ENCODE measurements at places on chromosomes 12 and 14.

DNA sequence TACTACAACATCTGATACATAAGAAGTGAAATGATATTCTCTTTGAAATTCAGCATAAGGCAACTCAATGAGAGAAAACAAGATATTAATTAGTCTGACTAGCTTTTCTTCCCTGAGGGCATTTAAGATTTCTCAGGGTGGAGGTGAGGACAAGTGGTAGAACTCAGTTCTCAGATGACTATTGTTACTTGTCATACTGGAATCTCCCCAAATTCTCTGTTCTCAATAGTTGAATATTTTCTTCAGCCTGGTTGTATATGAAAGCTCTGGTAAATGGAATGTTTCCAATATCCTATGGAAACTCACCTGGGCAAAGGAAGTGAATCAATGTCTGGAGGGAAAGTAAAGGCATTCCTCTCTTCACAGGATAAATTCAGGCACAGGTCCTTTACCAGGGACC, 18.2 kb upstream of the ITGA5 start:
- DNase-seq, result no peak

GRCh38 chr12:67512061-67512460, 136.5 kb upstream of the DYRK2 start:
- DNase-seq, result no peak

DNA sequence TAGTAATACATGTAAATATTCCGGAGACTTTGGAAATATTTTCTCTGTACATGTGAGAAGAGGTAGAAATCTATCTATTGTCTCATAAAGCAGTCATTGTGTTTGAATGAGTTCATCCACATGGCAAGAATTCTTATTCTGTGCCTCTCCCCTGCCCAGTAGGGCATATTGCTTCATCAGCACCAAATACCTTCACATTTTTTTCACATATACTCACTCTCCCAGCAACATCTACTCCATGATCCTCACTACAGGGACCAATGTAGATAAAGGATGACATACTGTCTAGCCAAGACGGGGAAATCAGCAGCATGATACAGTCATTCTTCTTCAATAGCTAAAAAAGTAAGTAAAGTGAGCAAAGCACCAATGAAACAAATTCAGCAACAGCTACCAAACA, 1.3 kb upstream of the TAS2R14 start:
- DNase-seq, result no peak

DNA sequence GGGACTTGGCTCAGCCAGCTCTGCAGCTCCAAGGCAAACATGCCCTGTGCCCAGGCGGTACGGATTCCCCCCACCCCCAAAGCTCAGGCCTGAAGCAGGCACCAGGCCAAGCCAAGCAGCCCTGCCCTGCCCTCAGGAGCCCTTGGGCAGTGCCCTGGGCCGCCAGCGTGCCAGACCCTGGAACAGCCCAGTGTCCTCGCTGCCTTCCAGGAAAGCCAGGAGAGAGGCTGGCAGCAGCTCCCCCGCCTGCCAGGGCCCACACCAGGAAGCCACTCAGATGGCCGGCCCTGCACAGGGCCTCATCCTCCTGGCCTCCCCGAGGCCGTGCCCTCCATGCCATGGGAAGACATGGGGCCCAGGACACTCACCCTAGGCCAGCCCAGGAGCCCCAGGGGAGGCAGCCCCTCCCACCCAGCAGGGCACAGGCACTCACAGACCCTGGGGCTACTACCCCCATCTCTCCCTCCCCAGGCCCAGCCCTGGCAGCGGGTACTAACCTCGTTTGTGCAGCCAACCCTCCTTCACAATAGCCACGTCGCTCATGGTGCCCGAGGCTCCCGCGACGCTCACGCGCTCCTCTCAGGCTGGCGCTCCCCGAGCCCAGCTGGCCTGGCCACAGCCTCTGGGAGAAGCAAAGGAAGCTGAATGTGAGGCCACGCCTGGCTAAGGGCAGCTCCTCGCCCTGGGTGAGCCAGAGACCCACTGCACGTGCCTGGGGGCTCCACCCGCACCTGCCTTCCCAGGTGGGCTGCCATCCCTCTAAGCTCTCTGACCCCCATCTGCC, 3.3 kb downstream of the AKT1 start:
- DNase-seq, result no peak

- DNase-seq, result no peak
These were observed 463.0 kb downstream of the AACS start for GRCh38 chr12:125528281-125528680.

- DNase-seq, result no peak
These were observed 705.8 kb upstream of the USP15 start for GRCh38 chr12:61554268-61555008.

DNA sequence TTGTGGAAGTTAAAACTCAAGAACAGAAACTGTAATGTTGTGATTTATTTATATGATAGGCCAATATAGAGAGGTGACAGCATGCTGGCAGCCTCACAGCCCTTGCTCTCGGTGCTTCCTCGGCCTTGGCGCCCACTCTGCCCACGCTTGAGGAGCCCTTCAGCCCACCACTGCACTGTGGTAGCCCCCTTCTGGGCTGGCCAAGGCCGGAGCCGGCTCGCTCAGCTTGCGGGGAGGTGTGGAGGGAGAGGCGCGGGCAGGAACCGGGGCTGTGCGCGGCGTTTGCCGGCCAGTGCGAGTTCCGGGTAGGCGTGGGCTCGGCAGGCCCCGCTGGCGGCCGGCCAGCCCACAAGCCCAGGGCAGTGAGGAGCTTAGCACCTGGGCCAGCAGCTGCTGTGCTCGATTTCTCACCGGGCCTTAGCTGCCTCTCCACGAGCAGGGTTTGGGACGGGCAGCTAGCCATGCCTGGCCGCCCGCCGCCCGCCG, 65.8 kb upstream of the SLC8A3 start:
- DNase-seq, result no peak

GRCh38 chr14:95692109-95692508, 5.9 kb downstream of the TCL1B start:
- no peak for DNase-seq

GRCh38 chr12:91690531-91690930, 455.1 kb downstream of the BTG1 start:
- DNase-seq, result no peak

DNA sequence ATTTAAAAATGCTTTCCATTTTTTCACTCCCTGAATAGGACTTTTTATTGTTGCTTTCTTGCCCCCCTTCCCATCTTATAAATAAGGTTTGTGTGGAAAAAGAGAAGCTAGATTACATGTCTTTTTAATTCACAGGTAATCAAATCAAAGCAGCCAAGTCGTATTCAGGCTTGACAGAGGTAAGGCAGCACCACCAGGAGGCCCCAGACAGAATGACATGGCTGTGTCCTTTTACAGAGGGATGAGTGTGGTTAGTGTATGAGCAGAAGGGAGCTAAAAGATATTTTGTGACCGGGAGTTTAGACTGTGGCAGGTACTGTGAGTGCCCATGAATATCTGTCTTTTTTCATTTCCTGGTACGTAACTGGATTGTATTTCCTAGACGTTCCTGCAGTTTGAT, 596.1 kb downstream of the ETNK1 start:
- DNase-seq, result no peak

GRCh38 chr12:66929121-66929520, 250.2 kb upstream of the GRIP1 start:
- no peak for DNase-seq

DNA sequence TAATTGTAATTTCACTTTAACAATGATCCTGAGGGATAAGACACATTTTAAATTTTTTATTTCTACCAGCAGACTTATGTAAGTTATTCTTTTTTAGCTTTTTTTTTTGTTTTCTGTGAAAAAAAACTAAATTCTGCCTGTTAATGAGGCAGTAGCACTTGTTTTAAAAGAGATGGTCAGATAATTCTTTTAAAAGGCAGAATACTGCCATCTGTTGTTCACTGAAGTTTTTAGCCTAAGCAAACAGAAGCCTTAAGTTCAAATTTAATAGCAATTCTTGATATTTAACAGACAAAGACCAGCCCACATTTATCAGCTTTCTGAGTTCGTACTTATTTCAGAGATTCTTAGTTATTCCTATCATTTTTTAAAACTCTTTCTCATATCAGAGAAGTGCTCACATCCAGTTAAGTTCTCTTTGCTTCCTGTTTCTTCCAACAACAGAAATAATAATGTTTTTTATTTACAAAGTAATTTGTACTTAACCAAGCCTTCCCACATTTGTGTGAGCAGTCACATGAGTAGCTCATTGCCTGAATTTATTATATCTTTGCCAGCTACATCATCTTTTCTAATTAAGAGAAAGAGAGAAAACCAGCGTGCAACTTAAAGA, 93.4 kb upstream of the SLCO1C1 start:
- DNase-seq, result no peak

- no peak for DNase-seq
These were observed 39.5 kb upstream of the USP44 start for GRCh38 chr12:95590775-95591174.

DNA sequence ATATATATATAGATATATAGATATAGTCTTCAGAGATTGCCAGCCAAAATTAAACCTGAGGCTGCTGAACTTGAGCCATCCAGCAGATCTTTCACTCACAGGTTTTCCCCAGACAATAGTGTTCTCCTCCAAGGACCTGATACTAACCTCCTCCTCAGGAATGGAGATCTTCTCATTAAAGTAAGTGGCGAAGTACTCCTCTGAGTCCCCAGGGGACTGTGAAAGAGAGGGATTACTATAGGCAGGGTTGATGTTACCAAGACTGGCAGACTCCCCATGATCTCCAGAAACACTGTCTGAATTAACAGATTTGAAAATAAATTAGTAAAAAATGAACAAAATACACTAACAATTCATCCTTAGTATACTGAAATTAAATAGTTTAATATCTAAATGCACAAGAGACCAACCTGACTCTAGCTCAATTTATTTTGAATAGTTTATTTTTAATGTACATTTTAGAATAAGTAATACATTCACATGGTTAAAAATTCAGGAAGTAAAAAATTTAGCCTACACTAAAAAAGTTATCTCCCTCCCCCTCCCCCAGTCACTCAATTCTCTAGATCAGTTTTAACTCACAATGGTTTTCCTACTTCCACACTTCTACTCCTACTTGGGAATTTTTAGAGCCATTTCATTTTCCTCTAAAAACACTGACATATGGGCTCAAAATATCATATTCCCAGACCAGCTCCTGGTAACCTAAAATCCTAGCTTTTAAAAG, 17.7 kb downstream of the SLC11A2 start:
- DNase-seq, result no peak

GRCh38 chr12:124302241-124302806, 7.4 kb downstream of the RFLNA start:
- DNase-seq, result no peak

- no peak for DNase-seq
These were observed 20.8 kb downstream of the TPCN1 start for GRCh38 chr12:113242026-113242418.

GRCh38 chr14:41900644-41901043, 294.0 kb downstream of the LRFN5 start:
- DNase-seq, result no peak

DNA sequence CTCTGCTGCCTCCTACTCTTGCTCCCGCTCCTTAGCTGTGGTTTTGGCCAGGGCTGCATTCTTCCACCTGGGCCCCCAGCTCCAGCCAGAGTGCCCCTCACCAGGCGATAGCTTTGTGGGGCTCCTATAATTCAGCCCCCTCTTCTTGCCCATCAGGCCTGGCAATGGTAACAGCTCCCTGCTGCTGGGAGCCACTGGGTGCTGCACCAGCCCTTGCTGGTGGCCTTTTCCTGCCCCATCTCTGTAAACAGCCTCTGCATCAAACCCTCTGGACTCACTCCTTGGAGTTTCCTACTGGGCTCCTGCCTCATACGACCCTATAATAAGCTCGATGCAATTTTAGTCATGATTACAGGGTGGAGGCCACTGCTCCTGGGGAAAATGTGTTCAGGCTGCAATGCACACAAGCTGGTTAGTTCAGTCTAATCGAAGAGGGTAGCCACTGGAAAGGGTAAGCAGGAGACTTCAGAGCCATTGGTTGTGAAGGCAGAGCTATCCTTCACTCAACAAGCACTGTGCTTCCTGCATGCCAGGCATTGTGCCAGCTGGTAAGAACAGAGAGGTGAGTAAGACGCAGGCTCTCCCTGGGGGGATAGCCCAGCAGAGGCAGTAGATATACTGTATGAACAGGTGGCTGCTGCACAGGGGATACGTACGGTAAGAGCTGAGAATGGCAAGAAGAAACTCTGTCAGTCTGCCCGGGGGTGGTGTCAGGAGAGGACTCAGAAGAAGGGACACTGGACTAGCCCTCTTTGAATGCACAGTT, 24.7 kb downstream of the CLMN start:
- no peak for DNase-seq

GRCh38 chr12:98238515-98239130, 276.8 kb upstream of the TMPO start:
- DNase-seq, result no peak

DNA sequence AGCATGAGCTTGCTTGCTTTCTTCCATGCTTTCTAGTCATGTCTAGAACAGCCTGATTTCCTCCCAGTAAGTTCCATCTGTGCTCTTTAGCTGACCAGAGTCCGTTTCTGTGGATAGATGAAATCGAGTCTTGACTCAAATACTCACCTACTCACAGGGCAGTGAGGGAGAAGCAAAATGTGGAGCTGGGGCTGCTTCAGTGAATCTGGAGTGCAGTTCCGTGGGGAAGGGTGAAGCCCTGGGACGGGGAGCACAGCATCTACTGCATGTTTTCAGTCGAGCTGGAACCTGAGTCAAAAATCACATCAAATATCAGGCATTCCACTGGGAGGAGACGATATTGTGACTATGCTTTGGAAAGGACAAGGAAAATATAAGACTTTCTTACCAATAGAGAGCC, 70.3 kb upstream of the PRMT8 start:
- DNase-seq, result no peak

GRCh38 chr14:104974146-104974541, 4.0 kb downstream of the AHNAK2 start:
- DNase-seq, result no peak

- no peak for DNase-seq
These were observed 159.9 kb downstream of the EGLN3 start for GRCh38 chr14:33790996-33791395.

DNA sequence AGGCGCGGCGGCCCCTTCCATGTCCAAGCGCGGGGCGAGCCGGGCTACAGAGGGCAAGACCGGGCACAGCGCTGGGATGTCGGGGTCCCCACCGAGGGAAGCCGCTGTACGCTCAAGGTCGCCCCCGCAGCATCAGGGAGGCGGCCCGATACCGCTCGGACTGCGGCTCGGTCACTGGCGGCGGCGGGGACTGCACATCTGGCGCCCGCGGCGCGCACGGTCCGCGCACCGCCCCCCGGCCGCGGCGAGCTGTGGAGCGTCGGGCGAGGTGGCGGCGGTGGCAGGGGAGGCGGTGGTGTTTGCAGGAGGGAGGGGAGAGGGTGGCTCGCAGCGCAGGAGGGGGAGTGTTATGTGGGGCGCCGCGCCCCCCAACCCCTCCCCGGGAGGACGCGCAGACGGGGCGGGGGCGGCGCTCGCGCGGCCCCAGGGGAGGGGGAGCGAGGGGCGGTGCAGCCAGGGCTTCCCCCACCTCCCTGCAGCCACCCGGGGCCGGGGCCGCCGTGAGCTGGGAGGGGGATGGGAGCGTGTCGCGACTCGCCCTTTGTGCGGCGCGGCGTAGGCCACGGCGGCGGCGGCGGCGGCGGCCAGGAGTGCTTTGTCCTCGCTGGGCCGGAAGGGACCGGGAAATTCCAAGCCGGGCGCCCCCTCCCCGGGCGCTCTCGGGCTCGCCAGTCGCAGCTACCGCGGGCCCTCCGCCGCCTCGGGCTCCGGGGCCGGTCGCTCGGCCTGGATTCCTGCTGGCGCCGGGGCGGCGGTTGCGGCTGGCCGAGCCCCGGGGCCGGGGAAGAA, at the start of gene NUAK1:
TSS of gene NUAK1 (minus strand) at position 322 of the 789 bp plus-strand sequence. CDS start at position 21, 301 bp downstream.
- no peak for DNase-seq

GRCh38 chr12:78407722-78408121, 456.9 kb upstream of the SYT1 start:
- no peak for DNase-seq

All from stimulated activated CD4-positive, alpha-beta T cell treated with anti-CD3 and anti-CD28 coated beads, Interleukin-15, amount 100 ng/mL, for 1 hour (primary cell).